ENCODE measurements at places on chromosomes 2 and 18.

DNA sequence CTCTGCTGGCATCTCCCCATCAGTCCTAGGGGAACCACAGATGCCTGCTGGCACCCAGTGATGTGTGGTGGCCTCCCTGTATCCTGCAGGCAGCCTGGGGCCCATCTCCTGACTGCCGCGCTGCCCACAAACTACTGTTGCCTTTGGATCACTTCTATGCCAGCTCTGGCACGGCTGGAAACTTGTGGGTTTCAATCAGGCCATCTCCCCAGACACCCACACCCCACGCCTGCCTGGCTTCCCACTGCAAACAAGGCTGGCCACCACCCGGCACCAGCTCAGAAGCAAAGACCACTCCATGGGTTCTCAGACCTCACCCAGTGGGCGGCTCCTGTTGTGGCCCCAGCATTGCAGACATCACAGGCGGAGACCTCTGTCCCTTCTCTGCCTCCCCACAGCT lies 15.1 kb upstream of the TPO start:
- DNase-seq: no peak

GRCh38 chr2:122210898-122211856 lies 455.7 kb downstream of the TSN start:
- no peak for DNase-seq

GRCh38 chr2:27118525-27119329 lies at the start of gene CGREF1:
CGREF1 (minus strand) TSS chr2:27119128; CDS start chr2:27104366, 14,762 bp downstream.
- peak; percentile 16 for DNase-seq

GRCh38 chr2:7604456-7604855 lies 687.2 kb downstream of the RNF144A start:
- no peak for DNase-seq

- peak; percentile 19 for DNase-seq
Measured at GRCh38 chr2:228377533-228377932, 196.0 kb upstream of the SPHKAP start.

DNA sequence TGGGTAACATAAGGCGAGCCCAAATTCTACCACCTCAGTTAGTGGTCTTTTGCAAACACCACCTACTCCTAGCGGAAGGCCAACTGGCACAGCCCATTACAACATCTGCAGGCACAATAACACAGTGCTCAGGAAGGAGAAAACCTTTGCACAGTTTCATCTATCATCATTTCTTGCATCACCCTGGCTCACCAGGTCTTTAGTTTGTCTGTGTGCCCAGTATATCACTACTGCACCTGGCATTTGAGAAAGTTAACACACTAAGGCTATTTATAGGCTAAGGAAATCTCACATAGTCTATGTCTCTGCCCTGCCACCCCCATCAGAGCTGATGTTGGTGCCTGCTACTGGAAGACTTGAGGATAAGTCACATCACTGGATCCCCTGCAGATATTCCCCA lies 484.0 kb downstream of the SATB2 start:
- DNase-seq: no peak

DNA sequence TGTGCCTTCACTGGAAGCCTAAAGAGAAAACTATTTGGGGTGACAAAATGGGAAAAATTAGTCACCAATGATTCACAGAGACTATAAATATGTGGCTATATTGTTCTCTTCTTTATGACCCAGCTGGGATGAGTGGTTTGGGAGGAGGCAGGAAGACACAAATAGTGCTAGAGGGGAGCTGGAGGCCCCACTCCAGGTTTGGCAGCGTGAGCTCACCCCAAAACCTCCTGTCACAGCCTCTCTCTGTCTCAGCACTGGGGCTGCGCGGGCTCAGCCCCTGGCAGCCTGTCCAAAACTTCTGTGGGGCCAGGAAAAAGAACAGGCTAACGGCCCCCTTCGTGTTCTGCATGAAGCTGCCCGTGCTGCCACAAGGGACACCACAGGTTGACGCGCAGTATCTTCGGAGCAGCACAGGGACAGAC lies 73.2 kb upstream of the LCLAT1 start:
- DNase-seq: no peak
